ENCODE measurements at places on chromosomes 3 and 15.

DNA sequence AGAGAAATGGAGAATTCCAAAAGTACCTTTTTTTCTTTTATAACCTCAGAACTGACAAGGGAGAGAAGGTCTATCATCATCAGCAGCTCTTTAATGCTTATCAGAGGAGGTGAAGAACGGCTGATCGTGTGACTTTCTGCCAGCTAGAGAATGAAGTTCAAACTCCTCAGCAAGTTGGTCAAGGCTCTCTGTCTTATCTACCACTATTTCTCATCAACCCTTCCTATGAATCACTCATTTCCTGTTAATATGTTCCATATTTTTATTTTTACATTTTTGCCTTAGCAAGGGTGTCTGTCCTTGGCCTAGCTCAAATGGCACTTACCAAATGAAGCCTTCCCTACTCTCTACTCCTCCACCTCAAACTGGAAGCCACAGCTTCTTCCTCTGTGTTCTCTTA is 73.1 kb upstream of the TSPAN3 start:
- no peak for DNase-seq

- no peak for DNase-seq
Observed at GRCh38 chr3:137771401-137772213, 7.5 kb downstream of the SOX14 start.

GRCh38 chr15:39699516-39700374 is 82.9 kb downstream of the FSIP1 start:
- no peak for DNase-seq

DNA sequence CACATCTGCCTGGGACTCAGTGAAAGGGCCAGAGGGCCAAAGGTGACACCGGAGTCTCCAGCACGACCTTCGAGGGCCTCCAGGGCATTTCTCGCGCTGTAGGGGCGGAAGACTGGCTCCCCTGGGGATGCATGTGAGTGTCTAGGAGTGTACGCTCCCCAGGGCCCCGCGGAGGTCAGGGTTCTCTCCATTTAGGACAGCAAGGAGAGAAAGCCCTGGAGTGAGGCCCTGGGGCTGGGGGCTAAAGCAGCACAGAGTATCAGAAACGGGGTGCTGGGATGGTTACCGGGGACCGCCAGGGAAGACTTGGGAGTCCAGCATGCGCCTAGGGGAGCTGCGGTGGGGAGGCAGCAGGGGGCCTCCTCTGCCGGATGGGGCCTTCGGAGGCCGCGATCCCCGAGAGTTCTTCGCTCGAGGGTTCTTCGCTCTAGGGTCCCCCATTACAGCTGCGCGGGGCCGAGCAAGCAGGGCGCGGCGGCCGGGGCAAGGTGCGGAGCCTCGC is 595 bp upstream of the APBA2 start:
- no peak for DNase-seq

DNA sequence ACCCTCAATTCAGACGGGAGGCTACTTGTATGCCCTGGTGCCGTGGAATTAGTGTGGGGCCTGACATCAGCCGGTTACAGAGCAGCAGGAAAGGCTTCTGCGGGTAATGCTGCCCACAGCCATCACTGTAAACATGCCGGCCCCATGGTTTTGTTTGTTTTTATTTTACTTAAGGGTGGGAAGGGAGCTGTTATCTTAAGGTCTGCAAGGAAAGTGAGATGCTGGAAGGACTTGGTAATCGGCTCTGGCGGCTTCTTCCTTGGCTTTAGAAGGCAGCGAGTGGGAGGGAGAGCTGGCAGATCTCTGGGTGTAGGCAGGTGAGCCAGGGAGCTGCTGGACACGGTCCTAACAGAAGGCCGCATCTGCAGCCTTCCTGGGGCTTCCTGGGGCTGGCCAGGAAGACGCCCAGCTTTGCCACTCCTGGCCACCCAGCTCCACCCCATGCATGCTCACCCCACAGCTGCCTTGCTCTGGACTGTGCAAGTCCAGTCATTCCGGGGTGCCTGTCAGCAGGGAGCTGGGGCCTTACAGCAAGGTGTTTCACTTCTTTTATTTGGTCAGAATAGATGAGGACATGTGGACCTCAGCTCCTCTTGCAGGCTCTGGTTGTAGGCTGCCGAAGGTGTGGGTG is 54.1 kb upstream of the FURIN start:
- no peak for DNase-seq

- no peak for DNase-seq
Observed at GRCh38 chr3:11706604-11707003, 62.9 kb upstream of the VGLL4 start.

DNA sequence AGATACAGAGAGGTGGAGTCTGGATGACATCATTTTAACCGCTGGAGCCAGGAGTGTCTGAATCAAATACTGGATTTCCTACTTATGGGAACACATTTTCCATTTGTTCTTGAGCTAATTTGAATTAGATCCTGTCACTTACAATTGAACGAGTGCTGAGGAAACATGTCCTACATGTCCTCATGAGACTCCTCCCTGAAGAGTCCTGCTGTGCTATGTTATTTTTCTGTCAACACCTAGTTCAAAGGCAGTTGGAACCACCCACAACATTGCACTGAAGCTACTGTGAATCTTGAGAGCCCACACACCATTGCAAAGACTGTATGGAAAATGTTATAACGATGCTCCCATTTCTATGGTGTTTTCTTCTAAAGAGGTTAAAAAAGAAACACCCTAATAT is 123.5 kb upstream of the CRBN start:
- no peak for DNase-seq

DNA sequence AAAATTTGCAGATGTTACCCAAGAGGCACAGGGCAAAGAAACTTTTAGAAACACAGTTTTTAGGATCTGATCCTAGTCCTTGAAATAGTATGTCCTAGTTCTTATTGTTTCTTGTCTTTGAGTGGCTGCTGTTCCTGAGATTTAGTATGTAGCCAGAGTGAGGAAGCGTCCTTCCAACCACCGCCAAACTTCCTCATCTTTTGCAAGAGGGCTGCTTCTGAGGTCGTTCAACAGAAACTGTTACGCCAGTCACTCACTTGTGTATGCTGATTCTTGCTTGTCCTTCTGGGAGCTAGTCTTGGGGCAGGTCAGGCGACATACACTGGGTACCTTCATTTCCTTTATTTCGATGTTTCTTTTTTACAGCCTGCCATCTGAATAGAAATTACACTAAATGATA is 577.3 kb upstream of the ZNF717 start:
- no peak for DNase-seq

GRCh38 chr3:38205472-38205805 is 40.1 kb downstream of the OXSR1 start:
- DNase-seq: no peak

DNA sequence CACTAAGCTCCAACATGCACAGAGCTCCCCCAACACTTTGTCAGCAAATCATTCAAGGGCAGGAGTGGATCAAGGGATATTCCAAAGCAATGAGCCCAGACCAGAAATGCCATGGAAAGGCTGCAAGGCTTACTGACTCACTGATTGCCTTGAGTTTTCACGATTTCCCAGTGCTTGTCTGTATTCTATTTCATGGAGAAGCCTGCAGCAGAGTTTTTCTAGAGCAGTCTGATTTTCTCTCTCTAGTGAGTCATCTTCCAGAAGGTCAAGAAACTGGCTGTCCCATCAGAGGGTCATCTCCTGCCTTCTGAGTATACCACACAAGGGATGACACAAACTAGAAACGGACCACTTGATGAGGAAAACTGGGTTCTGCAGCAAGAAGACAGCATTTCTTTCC is 16.5 kb downstream of the LMCD1 start:
- no peak for DNase-seq

GRCh38 chr3:151558661-151559060 is 97.8 kb upstream of the IGSF10 start:
- DNase-seq: no peak

- no peak for DNase-seq
Observed at GRCh38 chr15:82554849-82555248, 14.6 kb upstream of the RPS17 start.

GRCh38 chr3:194246709-194247349 is 104.3 kb downstream of the CPN2 start:
- no peak for DNase-seq

- no peak for DNase-seq
Observed at GRCh38 chr3:160444411-160444810, 5.2 kb downstream of the TRIM59 start.

DNA sequence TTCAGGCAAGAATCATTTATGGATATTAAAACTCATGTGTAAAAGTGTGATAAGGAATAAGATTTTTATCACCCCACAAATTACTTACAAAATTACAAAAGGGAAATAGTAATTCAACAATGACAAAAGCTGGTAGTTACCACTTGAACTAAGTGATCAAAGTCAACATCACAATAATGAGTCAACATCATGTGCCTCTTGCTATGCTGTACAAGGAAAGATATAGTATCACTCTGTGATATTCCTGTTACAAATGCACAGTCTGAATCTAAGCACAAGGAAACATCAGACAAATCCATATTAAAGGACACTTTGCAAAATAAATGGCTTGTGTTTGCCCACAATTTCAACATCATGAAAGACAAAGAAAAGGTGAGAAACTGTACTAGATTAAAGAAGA is 90.5 kb upstream of the PLCL2 start:
- no peak for DNase-seq

DNA sequence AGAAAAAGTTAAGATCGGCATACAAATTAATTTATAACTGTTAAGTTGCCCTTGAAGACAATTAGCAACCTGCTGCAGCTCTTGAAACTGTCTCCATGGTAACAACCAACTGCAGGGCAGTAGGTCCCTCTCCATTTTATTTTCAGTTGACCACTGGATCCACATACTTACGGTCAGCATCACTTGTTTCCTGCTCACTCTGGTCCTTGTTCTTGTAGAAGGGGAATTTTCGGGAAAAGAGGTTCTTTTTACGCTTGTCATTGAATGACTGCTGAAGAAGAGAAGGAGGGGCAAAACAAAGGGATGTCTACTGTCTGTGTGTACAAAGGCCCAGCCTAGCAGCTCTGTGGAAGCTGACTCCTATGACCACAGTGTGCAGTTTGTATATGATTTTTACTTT is 46.8 kb upstream of the MELTF start:
- DNase-seq: no peak

DNA sequence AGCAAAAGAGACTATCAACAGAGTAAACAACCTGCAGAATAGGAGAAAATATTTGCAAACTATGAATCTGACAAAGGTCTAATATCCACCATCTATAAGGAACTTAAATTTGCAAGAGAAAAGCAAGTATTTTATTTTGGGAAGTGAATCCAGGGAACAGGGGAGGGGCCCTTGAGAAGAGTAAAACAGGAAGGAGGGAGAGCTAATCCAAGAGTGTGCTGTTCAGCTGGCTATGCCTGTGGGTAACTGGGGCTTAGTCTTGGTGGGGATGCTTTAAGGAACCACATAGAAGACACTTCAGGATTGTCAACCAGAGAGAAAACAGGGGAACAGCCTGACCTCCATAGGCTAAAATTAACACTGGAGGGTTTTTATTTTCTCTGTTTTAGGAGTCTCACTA is 3.9 kb upstream of the HHLA2 start:
- no peak for DNase-seq

DNA sequence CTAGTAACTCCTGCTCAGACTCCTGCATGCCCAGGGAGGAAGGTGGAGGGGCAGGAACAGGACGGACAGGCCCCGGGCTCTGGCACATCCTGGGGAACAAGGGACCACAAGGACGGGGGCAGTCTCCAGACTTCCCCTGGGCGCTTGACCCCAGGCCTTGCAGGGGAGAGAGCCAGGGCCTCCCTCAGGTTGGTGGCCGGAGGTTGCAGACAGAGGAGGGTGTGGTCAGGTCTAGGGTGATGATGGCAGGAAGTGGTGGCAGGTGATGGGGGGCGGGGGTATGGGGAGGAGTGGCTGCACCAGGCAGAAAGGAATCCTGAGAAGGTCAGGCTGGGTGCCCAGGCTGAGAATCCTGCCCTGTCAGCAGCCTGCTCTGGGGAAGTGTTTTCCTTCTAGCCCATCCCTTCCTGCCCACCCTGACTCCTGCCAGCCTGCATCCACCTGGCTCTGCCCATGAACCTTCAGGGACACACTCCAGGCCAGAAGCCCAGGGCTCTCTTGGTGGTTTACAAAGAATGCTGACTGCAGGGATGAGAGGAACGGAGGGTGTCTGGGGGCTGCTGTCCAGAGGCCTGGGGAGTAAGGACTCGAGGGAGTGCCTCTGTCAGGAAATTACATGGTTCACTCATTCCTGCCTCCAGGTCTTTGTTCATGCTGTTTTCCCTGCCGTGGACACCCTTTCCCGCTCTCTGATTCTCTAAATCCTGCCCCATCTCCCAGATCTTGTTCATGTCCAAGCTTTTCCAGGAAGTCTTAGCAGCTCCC is 15.8 kb downstream of the LOXL1 start:
- DNase-seq: peak; percentile 26

- no peak for DNase-seq
Observed at GRCh38 chr15:37252530-37252929, 152.2 kb upstream of the MEIS2 start.

DNA sequence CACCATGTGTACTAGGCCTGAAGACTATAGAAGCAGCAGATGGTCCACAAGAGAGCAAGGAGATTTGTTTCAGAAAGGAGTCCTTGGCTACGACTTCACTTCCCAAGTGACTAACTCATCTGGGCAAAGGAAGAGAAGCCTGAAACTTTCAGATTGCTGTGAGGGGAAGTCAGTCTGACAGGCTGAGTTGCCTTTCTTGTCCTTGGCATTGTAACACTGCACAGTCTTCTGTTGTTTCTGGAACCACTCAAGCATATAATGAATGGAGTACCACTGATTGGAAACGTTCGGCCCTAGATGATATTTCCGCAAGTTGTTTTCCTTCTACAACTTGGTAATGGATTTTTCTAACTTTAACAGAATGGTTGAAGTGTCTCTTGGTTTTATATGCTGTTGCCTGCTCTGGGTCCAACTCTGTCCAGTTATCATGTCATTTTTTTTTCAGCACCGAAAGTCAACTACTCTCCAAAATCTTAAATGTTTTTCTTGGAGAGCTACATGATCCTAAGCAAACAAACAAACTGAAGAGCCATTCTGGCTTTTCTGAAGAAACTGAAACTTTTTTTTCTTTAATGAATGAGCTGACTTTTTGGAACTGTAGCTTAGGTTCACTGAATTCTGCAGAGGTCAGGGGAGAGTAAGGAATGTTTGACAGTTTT is 685.7 kb downstream of the MECOM start:
- DNase-seq: no peak

- DNase-seq: no peak
Observed at GRCh38 chr15:80673561-80674244, 21.4 kb upstream of the ABHD17C start.

DNA sequence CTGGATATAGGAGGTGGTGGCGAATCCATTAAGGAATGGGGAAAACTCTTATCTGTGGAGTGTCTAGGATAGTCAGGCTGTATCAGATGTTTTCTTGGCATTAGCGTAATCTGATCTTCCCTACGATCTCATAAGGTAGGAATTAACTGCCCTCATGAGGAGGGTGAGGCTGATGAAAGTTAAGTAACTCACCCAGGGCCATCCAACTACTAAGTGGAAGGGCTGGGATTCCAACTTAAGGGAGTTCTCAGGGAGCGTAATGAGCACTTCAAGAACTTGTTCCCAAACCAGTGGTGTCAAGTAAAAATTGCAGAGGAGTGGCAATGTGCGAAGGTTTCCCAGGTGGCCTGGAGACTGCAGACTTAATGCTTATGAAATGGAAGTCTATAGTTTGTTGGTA is 55.9 kb upstream of the OSBPL11 start:
- DNase-seq: no peak

GRCh38 chr3:37499061-37499785 is 324.8 kb upstream of the LRRFIP2 start:
- DNase-seq: no peak
